Dermis blood vessel endothelial cell (primary cell): ENCODE measurements at places on chromosomes 3 and 15. TPM values are rescaled to one million over a fixed set of nuclear protein-coding genes. Genes with fewer than 3 reads are reported as not detected.

DNA sequence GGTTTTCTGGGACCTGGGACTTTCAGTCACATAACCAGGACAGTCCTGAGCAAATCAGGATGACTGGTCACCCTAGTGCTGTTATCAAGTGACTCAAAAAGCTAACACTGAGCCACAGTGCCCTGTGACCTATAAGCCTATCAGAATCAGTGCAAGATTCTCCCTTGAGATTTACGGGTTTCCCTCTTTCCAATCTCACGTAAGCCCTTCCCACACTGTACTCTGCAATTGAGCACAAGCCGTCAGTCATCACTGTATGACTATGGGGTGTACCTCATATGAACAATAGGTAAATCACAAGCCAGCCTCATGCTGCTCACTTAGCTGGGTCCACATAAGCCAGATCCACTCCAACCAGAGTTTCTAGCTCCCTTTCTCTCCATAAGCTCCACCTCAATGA lies 21.0 kb upstream of the CLDN18 start:
- no peak for DNase-seq

Gene SPTBN5
- 3.2 and 11.1 TPM in 2 replicates for total RNA-seq

- no peak for DNase-seq
Observed at GRCh38 chr15:42138411-42138810, 18.0 kb downstream of the PLA2G4F start.

- no peak for DNase-seq
Observed at GRCh38 chr3:181725830-181726229, 14.1 kb downstream of the SOX2 start.

- peak; percentile 83 for DNase-seq
Observed at GRCh38 chr3:121998030-121998580, 23.9 kb downstream of the ILDR1 start.

- DNase-seq, result no peak
Observed at GRCh38 chr3:28337230-28337629, 11.3 kb upstream of the ZCWPW2 start.

GRCh38 chr3:1010228-1010627 lies 82.6 kb upstream of the CNTN6 start:
- DNase-seq, result no peak

DNA sequence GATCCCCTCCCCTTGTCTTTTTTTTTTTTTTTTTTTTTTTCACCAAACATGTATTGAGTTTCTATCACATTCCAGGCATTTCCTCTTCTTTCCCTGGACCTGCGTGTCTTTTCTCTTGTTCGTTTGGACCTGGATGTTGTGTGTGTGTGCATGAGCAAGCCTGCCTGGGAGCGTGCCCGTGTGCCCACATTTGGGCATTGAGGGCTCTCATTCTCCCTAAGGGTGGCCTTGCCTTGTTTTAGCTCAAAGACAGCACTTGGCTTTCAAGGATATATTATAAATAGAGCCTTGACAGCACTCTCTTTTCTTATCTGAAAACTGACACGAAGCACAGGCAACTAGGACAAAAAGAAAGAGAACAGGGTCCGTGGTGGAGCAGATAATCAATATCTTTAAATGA lies 39.0 kb upstream of the SLC25A26 start:
- DNase-seq, result no peak

GRCh38 chr3:144073698-144074097 lies 102.1 kb downstream of the DIPK2A start:
- DNase-seq, result no peak

Gene CD96
- not detected in 2 replicates for total RNA-seq

- no peak for DNase-seq
Observed at GRCh38 chr15:31268108-31268501, 58.5 kb upstream of the KLF13 start.

Gene HMG20A
- 34.0 and 49.0 TPM in 2 replicates for total RNA-seq

DNA sequence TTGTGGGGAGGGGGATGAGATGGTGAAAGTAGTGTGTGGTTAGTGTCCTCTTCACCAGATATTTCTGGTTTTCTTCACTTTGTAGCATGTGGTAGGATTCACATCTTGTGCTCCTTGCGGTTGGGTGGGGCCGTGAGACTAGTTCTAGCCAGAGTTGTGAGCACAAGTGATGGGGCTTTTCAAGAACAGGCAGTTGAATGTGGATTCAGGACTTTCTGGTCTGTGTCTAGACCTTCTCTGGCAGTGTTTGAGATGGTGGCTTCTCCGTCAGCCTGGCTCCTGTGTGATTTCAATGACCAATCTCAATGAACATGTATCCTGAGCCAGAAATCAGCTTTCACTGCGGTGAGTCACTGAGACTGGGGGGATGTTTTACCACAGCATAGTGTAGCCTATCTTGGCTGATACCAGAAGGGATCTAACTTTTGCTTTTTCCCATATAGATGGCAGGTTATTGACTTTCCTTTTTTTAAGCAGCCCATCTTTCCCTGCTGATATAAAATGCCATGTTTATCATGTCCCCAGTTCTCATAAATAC lies 82.6 kb downstream of the RPLP1 start:
- peak; percentile 10 for DNase-seq

DNA sequence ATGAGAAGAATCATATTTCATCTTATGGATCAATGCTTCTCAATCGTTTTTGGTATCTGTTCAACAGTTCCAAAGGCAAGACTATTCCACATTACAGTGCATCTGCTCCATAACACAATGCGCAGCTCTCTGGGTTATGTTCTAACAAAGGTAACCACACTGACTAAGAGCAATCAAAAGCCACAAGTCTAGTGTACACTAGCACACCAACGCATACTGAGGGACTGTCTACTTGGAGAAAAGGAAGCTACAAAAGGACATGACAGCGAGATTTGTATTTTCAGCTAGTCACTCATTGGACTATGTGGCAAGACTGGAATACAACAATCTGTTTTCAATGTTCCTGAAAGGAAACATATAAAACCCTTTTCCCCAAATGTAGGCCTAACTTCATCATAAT lies 35.8 kb downstream of the SETD2 start:
- no peak for DNase-seq

DNA sequence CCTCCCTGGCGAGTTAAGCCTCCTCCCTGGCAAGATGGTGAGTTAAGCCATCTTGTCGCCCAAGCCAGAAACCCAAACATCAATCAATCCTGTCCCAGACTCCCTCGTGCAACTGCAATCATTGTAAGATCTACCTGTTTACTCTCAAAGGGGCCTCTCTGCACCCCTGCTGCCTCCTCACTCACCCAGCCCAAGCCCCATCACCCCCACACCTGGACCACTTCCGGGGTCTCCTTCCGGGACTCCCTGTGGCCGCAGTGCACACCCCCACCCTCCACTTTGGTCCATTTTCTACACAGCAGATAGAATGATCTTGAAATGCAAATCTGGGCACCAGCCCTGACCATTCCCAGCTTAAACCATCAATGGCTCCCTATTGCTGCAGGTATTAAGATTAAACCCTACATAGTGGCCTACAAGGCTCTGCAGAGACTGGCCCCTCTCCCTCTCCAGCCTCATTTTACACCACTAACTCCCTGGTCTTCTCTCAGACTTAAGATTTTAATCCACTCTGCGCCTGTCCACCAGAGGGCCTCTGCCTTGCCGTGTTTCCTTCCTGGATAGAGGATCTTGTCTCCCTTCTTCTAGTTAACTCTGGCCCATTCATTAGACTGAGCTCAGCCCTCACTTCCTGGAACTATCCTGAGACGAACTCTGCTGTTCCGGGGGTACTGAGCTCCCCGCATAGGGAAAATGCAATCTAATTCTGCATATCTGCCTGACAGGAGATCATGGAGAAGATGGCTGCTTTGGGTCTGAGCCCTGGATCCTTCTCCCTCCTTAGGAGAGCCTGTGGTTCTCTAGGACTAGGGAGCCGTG lies 41.9 kb upstream of the SLC6A1 start:
- DNase-seq, result peak; percentile 56

Gene REC114
- total RNA-seq, result not detected in 2 replicates

Gene NTRK3
- under 0.01 TPM in 1 of 2 replicates, not detected in the other for total RNA-seq

- DNase-seq, result no peak
Observed at GRCh38 chr15:67812241-67812644, 13.1 kb upstream of the SKOR1 start.

DNA sequence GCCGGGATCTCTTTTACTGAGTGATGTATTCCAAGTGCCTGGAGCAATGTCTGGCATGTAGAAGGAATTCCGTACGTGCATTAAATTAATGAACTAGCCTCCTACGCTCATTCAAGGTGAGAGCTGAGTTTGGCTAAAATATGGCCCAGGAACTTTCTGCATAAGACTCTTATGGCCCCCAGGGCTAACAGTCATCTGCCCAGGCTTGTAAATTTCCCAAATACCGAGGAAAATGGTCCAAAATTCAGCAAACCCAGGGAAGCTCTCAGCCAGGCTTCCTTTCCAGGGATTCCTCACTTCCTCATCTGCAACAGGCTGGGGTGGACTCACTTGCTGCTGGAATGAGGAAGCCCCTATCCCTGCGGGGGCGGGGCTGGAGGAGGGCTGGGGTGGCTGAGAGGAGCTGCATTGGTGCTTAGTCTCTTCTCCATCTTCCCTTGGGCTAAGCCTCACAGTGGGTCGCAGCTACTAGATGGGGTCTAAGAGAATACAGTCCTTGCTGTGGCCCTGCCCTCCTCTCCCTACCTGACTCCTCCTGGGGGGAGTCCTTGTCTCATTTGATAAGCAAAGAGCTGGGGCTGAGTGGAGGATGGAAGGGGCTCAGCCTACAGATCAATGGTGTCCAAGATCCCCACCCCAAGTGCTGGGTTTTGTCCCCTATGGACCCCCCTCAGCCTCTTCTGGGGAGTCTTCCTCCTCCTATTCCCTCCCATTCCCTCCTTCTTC lies 28.5 kb upstream of the APOD start:
- DNase-seq, result no peak

Gene AMT
- 0.28 and 0.68 TPM in 2 replicates for total RNA-seq

- no peak for DNase-seq
Observed at GRCh38 chr15:55110446-55110845, 86.3 kb downstream of the RSL24D1 start.

Gene CMTM8
- total RNA-seq, result 4.3 and 5.0 TPM in 2 replicates

DNA sequence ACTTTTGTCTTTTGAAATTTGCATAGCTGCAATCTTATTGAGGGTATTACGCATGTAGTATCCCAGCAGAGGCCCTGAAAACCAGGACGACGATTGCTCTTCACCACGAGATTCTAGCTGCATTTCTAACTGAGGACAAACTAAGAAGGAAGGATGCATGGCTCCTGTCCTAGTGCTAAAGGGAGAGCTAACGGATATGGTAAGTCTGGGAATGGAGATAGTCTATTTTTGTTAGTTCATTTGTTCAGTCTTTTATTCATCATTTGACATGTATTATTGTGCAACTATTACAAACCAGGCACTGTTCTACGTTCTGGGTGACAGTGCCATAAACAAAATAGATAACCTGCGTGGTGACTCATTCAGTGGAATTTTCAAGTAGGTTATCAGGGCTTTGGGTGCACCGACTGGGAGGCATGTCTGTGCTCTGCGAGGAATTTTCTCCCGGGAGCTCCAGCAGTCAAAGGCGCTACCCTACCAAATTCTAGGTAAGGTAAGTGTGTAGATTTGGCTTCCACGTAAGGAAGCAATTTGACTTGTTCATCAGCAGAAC lies 51.9 kb upstream of the ETV5 start:
- DNase-seq, result no peak

Gene SEMA6D
- 2.9 and 3.9 TPM in 2 replicates for total RNA-seq

GRCh38 chr3:108448593-108448992 lies 61.8 kb downstream of the MYH15 start:
- DNase-seq, result no peak

- DNase-seq, result no peak
Observed at GRCh38 chr3:66322436-66322835, 101.6 kb downstream of the SLC25A26 start.

GRCh38 chr3:17515445-17516234 lies 226.8 kb downstream of the TBC1D5 start:
- DNase-seq, result no peak

Gene ZNF80
- not detected in 2 replicates for total RNA-seq

DNA sequence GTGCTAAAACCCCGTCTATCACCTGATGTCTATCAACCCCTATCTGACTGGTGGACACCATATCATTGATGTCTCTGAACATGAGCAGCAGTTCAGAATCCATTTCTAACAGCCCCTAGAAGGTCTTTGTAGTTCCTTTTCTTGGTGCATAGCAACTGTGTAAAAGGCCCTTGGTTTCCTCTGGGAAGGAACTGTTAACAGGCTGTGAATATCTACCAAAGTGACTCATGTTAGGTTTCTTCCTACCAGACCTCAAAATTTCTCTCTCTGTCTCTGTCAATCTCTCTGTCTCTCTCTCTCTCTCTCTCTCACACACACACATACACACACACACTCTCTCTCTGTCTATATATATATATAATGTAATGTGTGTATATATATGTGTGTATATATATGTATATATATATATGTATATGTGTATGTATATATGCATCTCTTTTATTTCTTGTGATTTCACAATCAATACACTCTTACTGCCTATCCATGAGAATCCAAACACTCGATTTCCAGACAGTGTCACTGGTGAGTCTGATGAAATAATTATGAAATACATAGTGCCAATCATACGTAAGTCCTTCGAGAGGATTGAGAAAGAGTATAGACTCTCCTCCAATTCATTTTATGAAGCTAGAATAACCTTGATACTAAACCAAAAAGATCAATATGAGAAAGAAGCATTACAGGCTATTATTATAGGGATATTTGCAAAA lies 335.9 kb upstream of the SLCO3A1 start:
- DNase-seq, result no peak
